ENCODE measurements at places on chromosomes 16 and 17.

GRCh38 chr16:81170824-81171223 is 67.7 kb upstream of the BCO1 start:
- DNase-seq: peak; percentile 20

DNA sequence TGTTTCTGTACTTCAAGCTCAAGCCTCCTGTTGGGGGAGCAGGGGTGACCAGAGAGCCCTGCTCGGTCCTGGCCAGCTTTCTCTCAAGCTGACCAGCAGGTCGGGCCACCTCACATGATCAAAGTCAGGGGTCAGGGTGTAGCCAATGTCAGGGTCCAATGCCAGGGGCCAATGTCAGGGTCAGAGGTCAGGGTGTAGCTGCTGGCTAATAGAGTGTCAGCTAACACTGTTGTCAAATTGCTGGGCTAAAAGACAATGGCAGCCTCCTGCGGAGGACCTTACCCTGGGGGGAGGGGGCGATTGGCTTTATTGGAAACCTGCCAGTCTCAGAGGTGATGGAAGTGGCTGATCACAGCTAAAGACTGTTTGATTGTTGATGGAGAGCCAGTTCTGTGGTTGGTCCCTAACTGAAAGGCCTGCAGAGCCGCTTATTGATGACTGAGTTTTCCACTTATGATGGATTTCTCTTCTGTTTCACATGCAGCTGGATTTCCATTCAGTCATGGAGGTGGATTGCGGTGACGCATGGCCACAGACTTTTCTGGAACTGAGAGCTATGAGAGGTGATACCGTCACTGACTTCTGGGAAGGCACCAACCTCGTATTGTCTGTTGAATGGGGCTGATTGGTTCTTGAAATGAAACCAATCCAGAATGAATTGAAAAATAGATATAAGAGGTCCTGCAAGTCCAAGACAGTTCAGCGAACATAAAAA is 97.4 kb upstream of the ZFHX3 start:
- no peak for DNase-seq

DNA sequence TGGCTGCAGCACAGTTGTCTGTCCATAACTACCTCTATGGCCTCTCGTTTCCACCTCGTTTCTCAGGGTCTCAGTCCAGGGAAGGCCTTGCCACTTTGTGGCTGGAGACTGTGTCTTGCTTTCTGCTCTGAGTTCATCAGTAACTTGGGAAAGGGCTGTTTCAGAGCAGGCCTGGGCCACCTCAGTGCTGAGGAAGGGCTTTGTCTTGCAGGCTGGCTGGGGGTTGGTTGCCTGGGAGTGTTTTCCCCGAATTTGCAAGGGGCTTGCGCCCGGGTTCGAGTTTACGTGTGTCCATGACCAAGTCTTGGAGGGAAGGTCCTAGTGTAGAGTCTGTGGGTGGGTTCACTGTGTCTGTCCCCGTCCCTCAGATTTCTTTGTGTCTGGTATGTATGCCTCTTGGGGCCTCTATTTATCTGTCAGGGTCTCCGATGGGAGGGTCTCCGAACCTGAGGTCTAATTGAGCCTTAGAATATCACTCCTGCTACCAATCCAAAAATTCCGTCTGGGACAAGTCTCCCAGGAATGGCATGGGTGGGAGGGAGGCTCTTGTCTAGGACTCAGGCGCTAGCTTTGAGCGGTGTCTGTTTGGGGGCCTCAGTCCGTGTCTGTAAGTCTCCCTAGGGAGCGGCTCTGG is 594 bp upstream of the TGFB1I1 start:
- no peak for DNase-seq

GRCh38 chr17:49021095-49021767 is 24.0 kb downstream of the IGF2BP1 start:
- DNase-seq: no peak

DNA sequence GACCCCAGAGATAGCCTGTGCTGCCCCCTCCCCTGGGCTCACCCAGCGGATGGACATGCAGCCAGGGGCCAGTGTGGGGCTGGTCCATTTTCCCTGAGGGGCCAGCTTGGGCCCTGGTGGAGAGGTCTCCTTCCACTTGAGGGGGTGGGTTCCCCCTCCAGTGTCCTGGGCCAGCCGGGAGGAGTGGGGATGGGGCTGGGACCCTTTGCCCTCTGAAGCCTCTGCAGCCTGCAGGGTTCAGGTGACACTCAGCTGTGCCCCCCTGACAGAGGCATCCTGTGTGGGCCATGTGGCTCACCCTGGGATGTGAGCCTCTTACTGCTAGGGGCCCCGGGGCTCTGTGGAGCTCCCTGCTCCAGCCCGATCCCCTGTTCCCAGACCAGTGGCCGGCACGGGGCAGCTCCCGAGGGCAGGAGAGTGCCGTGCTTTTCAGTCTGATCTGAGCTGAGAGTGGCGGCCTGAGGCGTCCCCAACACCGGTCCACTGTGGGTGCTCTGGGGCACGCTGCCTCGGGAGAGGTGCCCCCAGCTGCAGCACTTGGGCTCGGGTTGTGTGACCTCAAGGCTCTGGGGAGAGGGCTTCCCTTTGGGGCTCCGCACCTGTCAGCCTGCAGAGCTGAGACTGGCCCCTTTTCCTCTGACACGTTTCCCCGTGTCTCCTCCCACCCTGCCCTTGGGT is 439 bp upstream of the GNG13 start:
- DNase-seq: no peak

- no peak for DNase-seq
Observed at GRCh38 chr17:79685121-79685520, 45.6 kb upstream of the ENPP7 start.

DNA sequence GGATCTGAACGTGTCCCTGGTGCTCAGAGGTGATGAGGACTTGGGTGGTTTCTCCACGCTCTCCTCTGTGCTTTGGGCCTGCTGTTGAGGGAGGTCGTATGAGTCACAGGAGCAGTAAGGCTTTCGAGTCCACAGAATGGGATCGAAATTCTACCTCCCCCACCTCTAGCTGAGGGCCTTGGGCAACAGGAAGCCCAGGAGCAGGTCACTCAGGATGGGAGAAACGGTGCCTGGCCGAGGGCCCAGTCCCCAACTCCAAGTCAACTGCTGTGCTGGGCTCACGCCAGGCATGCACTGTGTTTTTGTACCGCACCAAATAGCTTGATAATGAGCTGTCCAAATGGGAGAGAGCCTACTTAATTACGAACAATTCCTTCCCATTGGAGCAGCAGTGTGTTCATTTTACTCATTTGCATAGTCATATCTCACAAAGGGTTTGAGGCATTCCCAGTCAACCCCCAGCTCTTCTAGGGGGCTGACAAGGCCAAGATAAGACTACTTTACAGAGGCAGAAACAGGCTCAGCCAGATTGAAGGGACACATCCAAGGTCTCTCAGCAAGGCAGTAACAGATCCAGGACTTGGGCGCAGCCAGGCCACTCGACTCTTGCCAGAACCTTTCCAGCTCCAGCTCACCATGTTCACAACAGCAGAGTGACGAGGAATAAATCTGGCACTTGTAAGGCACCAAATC is 53.6 kb downstream of the WNT3 start:
- no peak for DNase-seq

GRCh38 chr16:66620429-66620795 is 15.9 kb downstream of the CMTM3 start:
- no peak for DNase-seq

- no peak for DNase-seq
Observed at GRCh38 chr16:84660973-84661372, 12.7 kb downstream of the KLHL36 start.

GRCh38 chr17:284676-285355 is 67.8 kb downstream of the RPH3AL start:
- DNase-seq: no peak

GRCh38 chr16:61098505-61098904 is 937.7 kb downstream of the CDH8 start:
- DNase-seq: no peak

DNA sequence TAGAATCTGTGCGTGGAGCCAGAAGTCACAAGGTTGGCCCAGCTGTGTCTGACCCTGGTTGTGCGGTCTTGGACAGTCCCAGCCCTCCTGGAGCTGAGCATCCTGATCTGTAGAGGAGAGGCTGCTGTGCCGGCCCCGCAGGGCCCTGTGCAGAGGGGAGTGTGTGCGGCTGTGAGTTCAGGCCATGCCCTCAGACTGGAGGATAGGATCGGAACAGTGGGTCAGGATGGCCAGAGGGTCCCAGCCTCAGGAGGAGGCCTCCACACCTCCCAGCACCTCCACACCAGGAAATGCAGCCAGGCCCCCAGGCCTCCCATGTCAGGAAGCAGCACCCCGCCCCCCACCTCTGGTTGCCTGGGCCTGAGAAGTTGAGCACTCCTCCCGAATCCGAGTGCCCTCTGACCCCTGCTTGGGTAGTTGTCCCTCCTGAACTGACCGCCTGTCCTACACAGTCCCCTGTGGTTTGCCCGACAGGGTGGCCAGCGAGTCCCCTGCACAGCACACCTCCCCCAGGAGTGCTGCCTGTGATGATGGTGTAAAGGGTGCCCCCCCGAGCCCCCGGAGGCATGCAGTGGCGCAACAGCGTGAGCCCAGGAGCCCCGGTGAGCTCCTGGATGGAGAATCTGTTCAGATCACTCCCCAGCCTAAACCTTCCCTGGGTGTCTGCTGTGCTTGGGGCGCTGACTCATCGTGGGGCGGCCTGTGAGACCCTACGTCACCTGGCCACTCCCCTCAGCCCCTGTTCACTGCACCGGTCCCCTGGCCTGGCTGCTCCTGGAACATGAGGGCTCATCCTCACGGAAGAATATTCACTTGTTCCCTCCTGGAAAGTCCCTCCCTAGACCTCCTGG is 285.2 kb downstream of the SEC14L1 start:
- DNase-seq: no peak

- DNase-seq: peak; percentile 79
Observed at GRCh38 chr16:48499923-48500381, 110.0 kb downstream of the N4BP1 start.

DNA sequence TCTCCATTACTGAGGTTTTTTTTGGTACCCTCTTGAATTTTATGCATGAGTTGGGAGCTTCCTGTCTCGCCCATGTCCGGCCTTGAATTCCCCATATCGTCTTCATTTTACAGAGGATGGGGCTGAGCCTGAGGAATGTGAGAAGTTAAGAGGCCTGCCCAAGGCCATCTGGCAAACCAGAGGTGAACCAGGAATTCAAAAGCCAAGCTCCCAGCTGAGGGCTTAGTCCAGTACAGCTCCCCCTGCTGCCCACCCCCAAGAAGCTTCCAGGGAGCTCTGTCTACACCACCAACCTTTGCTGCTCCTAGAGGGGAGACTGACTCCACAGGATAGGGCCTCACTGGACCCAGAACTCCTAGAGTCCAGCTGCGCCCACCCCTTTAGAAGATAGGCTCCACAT is 20.7 kb upstream of the C16orf78 start:
- no peak for DNase-seq

DNA sequence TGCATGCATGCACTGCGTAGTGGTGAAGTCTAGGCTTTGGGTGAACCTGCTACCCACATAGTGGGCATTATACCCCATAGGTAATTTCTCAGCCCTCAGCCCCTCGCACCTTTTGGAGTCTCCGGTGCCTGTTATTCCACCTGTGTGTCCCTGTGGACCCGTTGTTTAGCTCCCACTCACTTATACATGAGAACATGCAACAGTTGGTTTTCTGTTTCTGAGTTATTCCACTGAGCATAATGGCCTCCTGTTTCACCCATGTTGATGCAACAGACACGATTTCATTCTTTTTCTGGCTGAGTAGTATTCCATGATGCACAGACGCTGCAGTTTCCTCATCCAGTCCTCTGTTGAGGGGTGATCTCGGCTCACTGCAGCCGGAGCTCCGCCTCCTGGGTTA is 141.5 kb upstream of the CHMP6 start:
- DNase-seq: no peak

DNA sequence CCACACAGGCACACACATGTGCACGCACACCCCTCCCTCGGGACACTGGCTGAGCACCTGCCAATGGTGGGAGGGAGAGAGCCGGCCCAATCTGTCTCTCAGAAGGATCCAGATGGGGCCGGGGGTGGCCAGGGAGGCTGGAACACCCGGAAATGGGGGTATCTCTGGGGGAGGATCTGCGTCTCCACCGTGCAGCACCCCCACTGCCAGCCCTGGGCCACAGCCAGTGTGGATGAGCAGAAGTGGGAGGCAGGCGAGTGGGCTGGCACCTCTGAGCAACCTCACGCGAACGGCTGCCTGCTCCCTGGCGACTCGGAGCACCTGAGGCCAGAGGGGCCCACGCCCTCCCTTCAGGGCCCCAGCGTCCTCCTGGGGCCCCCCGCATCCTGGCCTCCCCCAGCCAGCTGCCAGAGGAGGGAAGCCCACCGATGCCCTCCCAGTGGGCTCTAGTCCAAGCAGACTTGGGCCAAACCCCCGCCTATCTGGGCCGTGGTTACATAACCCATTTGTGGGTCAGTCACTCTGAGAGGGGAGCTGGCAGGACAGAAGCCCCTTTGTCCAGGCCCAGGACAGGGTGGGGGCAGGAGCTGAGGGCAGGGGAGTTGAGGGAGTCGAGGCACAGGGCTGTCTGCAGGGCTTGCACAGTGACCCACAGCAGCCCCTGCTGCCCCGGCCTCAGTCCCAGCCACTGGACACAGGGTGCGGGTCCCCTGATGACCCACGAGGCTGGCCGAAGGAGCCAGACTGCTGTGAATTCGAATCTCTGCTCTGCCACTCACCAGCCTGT is 5.6 kb downstream of the CASKIN1 start:
- DNase-seq: no peak

DNA sequence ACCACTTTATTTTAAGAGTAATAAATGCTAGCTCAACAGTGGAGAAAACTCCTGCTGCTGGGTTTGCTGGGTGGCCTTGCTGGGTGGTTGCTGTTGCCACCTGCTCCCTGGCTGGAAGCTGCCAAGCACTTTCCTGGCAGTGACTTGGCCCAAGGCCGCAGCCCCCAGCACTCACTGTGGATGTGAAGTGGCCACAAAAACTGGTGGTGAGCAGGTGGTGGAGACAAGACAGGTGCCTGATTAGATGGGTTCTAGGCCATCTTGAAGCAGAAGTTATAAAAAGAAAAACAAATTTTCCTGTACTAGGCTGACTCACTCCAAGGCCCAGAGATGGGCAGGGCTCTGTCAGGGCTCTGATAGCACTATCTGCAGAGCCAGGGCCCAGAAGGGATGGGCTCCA is 224.7 kb upstream of the NLRP1 start:
- DNase-seq: no peak

- DNase-seq: no peak
Observed at GRCh38 chr16:89274561-89275283, 57.2 kb downstream of the ZNF778 start.

DNA sequence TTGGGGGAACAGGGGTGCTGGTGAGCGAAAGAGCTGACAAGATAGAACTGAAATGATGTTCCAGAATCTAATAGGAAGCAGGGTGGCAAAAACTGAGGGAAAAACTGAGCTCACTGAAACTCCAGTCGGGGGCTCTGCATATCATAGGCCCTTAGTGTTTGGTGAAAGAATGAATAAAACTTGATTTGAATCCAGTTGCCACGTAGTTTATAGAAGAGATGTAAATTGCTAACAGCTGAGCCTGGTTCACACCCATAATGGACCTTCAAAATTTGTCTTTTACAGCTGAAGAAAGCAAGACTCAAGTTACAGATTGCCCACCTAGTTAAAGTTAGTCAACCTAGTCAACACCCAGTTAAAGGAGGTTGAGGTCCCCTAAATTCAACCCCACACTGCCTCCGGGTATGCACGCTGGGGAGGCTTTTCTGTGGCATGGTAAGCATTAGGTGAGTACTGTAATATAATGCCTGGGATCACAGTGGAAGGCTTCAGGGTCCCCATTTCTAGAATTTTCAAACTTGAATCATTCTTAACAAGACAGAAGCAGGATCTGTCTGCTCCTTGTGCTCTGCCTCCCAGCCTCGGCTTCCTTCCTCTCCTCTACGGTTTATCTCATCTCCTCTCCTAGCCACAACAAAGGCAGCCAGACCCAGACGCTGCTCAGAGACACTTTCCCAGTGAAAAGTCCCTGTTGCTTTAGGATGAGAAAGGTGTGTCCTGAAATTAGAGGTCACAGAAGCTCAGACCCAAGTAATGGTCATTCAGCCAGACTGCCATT is 26.9 kb upstream of the SUPT4H1 start:
- DNase-seq: no peak

All from renal pelvis (tissue), 12 donors.